ENCODE measurements at places on chromosomes 12 and 14.

DNA sequence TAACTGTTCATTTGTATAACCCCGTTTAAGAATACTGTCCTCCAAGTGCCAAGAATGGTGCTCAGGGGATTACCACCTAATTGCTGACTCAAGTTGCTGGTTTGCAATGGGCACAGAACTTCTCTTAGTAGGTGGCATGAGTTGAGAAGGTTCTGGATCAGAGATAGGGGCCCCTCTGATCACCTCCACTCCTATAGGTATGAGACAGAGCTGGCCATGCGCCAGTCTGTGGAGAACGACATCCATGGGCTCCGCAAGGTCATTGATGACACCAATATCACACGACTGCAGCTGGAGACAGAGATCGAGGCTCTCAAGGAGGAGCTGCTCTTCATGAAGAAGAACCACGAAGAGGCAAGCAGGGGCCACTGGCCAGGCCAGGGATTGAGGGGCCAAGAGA, 1.6 kb downstream of the KRT18 start:
- DNase-seq, result no peak

- DNase-seq, result no peak
These were observed 29.3 kb downstream of the CD9 start for GRCh38 chr12:6229224-6230218.

- no peak for DNase-seq
These were observed 58.0 kb downstream of the STX2 start for GRCh38 chr12:130780880-130781575.

DNA sequence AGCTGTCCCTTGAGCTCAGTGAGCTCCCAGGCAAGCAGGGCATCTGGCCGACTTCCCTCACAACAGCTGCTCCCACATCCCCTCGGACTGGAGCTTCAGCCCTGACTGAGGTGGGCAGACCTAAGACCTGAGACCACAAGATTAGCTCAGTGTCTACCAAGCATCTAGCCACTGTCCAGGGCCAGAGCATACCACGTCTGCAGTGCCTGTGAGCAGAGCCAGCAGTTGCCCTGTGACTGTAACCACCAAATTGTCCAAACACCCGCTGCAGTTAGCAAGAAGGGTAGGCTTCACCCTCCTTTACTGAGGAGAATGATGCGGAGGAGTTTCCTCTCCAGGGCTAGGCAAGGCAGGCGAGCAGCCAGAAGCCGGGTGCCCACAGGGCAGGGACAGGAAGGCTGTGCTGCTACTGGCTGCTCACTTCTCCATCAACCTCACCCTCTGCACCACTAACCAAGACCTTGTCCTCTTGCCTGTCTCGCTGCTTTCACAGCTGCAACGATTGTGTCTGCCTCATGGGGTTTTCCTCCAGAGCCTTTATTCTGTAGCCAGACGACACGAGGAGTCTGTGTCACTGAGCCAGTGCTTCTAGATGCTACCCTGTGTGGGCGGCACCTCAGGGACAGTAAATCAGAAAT, 53.9 kb downstream of the ANAPC7 start:
- peak; percentile 45 for DNase-seq

DNA sequence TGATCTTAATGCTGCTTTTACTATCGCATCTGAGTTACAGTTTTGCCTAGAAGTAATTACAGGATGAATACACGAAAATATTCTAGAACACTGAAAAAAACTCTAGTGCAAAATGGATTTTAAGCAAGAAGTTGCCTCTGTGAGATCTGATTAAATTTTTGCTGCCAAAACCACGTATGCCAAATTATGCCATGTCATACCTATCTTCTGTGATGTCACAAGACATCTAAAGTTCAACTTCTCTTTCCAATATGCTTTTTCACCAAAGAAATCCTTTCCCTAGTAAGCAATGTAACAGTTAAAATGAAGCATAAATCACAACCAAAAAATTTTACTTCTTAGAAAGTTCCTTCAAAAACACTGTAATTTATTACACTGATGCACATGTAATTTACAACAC, 39.6 kb downstream of the HECTD4 start:
- no peak for DNase-seq

DNA sequence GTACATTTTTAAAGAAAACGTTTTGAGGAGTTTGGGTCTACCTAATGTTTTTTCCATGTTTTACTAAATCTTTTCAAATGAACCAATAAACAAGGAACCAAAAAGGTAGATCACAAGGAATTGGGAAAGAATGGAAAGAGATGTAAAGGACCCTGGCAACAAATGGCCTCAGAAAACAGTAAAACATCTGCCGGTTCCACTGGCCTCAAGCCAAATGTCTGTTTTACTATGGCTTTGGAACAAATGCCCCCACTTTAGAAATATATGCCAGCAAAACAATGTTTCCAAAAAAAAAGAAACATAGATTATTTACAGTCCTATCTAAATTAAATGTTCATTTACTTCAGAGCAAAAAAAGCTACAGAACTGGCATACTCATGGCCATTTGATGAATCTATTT, 3.0 kb downstream of the TRMT5 start:
- no peak for DNase-seq

GRCh38 chr12:123119808-123120207, 31.1 kb downstream of the PITPNM2 start:
- DNase-seq, result peak; percentile 25

All from naive thymus-derived CD8-positive, alpha-beta T cell (primary cell).